ENCODE measurements at places on chromosomes 16 and 17. TPM values are rescaled to one million over a fixed set of nuclear protein-coding genes. Genes with fewer than 3 reads are reported as not detected.

Gene NTN1
- total RNA-seq = 3.9 TPM

Gene C16orf92
- total RNA-seq = not detected

DNA sequence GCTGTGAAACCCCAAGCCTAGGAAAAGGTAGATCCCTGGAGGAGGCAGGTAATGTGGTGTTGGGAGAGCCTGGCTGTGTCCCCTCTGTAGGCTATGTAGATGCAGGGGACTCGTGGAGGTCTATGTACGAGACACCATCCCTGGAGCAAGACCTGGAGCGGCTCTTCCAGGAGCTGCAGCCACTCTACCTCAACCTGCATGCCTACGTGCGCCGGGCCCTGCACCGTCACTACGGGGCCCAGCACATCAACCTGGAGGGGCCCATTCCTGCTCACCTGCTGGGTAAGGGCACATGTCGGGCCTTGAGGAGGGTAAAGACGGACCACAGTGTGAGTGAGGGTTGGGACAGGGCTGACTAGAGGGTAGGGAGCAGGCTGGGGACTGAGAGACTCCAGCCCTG is 12.0 kb downstream of the ACE start:
- no peak for DNase-seq

GRCh38 chr16:50744881-50745280 is 3.0 kb downstream of the CYLD start:
- no peak for DNase-seq

DNA sequence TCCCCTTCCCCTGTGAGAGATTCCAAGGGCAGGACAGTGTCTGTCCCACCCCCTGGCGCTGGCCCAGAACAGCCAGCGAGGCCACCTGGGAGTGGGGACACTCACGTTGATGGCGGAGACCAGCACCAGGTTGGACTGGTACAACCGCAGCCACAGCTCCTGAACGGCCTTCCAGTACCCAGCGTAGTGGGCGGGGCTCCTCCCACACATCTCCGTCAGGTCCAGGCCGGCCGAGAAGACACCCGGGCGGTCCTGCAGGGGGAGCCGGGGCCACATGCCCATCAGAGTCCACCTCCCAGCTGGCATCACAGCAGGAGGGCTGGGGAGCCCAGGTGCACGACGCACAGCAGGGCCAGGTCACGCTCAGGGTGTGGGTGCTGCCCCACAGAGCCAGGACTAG is 7.1 kb downstream of the ECI1 start:
- DNase-seq = no peak

DNA sequence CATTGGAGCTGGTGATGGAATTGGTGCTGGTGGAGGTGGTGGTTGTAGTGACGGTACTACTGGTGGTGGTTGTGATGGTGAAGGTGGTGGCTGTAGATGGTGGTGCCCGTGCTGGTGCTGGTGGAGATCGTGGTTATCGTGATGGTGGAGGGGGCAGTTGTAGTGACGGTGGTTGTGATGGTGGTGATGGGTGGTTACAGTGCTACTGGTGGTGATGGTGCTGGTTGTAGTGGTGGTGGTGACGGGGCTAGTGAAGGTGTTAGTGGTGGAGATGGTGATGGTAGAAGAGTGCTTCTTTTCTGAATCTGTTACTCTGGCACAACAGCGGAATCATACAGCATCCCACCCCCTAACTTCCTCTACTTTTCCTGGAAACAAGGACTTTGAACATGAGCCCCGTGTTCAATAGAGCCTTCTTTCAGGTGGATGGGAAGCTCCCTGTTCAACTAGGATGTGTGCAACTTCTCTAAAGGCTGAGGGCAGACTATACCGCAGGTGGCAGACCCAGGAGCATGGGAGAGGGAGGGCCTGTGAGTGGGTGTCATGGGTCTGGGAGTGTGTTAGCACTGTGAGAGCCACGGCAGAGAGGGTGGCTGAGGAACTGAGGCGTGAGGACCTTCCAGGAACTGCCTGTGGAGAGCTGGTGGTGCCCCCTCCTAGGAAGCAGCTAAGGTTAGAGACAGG is 8.2 kb downstream of the TBX21 start:
- DNase-seq = no peak

DNA sequence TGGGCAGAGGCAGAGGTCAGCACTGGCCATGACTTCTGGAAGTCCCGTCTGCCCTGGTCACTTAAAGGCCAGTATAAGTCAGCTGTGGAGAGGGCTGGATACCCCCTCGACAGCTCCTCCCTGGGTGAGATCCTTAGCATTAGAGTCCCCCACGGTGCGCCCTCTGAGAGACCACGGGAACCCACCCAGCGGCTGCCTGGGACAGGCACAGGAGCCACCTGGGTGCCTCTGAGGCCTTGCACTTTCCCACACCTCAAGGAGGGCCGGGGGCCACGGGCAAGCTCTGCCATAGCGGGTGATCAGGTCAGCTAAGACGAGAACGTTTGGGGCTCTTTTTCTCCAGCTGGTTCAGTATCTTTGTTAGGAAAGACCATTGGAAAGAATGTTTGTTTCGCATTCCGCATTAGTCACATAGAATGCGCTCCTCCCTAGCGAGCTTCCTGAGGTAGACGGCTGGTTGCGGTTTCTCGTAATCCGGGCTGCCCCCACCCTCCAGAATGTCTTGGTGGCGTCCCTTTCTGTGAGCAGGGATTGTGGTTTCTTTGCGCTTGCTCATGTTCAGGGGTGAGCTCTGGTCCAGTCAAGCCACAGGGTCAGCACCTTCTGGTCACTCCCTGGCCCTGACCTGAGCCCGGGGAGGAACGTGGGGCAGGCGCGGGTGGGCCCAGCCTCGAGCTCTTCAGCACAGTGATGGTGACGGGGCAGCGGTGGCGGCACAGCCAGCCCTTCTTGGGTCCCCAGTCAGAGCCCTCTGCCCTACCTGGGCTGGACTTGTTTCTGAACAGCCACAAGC is 25.2 kb downstream of the NME3 start:
- DNase-seq = peak; percentile 69

DNA sequence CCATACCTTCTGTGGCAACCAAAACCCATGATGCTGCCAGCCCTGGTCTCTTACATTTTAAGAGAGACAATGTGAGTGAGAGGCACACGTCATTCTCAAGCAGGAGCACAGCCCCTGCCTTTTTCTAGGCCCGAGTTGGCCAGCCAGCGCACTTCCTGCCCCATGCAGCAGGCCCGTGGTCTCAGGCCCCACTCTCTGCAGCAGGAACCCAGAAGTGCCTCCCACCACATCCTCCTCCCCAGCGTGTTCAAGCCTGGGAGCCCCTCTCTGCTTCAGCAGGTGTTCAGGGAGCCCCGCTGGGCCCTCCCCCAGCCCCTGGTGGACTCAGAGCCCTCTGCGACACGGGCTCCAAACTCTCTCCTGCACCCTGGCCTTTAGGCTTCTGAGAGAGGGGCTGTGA is 30.5 kb downstream of the ITGAE start:
- peak; percentile 48 for DNase-seq

- no peak for DNase-seq
These were observed 1096.1 kb upstream of the EEF2KMT start for GRCh38 chr16:6193718-6194117.

DNA sequence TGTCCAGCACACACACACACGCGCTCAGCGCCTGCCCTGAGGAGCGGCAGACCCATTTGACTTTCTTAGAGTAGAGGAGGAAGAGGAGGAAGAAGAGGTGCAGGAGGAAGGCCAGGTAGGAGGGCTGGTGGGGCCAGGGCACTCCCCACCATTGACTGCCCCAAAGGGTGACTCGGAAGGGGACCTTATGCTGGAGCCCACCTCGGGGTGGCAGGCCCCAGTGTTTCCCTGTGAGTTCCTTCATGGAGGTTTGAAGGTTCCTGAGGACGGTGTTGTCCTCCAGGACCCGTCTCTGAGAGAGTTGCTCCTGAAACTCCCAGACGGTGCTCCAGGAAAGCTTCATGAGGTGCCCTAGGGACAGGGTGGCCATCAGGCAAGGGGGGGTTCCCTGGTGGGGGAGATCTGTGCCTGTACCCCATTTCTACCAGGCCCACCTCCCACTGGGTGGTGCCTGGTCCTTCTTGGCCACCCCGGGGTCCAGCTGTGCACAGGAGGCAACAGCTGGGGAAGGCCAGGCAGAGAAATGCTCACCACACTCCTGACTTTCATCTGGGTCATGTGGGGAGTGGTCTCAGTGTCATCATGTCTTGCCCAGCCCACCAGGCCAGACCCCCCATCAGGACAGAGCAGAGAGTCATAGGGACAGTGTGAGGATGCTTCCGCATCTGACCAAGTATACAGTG is 89.5 kb downstream of the TNFRSF13B start:
- DNase-seq = no peak

Gene SGF29
- 38.3 TPM for total RNA-seq

DNA sequence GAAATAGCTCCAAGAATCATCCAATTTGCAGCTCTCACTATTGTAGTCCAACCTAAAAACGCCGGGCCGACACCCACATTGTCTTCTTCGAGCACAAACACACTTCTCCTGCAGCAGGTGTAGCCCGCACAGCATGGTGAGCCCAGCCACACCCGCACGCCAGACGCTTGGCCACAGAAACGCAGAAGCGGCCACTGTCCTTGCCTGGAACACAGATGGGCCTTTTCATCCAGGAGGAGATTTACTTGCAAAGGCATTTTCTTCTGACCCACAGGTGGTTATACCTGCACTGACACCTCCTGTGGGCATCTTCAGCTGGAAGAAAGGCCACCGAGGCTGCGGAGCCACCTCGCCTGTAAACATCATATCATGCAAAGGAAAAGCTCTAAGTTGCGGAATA is 98.4 kb downstream of the ADCY9 start:
- no peak for DNase-seq

Measured in upper lobe of left lung (tissue), 6 donors.